Osteocyte (in vitro differentiated cells): ENCODE measurements at places on chromosomes 16 and 17.

DNA sequence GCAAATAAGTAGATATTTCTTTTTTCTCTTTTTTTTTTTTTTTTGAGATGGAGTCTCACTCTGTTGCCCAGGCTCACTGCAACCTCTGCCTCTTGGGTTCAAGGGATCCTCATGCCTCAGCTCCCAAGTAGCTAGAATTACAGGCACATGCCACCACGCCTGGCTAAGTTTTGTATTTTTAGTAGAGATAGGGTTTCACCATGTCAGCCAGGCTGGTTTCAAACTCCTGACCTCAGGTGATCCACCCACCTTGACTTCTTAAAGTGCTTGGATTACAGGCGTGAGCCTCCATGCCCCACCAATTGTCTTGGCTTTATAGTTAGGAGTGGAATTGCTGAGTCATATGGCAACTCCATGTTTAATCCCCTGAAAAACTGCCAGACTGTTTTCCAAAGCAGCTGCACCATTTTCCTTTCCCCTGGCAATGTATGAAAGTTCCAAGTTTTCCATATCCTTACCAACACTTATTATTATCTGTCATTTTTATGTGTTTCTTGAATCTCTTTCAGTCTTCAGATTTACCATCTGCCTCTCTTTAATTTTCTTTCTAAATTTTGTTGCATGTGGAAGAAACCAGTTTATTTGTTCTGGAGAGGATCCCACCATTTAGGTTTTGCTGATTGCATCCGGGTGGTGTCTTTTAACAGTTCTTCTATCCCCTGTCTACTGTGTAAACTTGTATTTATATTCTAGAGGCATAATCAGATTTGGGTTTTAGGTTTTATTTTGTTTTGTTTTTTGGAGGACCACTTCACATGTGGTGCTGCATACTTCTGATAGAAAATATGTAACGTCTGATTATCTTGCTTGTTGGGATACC lies 9.9 kb upstream of the CES3 start:
- no peak for DNase-seq

DNA sequence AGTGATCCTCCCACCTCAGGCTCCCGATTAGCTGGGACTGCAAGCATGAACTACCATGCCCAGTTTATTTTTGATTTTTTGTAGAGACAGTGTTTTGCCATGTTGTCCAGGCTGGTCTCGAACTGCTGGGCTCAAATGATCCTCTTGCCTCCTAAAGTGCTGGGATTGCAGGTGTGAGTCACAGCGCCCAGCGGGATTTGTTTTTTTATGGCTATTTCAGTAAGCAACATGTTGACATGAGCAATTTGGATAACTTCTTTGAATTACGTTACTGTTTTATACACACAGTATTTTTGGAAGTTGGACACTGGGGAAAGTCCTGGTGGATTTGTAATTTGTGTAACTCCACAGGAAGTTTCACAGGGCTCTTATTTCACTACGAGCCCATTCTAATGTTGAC lies 18.5 kb upstream of the RHOT1 start:
- DNase-seq = no peak

DNA sequence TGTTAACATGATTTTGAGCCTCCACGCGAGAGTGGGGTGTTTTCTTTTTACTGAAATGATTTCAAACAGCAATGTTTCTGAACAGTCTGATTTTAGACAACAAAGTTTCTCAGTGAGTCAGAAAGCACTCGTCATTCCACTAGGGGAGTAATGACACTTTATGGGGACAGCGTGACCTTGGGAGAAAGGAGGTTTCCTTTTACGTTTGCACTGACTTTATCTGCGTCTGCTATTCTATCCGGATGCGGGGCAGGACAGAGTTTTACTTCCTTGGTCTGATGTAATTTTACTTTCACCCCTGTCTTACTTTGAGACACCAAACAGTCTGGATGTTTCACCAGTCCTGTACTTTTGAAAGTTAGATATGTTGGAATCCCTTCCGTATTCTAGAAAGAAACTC lies 20.7 kb downstream of the SLC47A1 start:
- DNase-seq = no peak

DNA sequence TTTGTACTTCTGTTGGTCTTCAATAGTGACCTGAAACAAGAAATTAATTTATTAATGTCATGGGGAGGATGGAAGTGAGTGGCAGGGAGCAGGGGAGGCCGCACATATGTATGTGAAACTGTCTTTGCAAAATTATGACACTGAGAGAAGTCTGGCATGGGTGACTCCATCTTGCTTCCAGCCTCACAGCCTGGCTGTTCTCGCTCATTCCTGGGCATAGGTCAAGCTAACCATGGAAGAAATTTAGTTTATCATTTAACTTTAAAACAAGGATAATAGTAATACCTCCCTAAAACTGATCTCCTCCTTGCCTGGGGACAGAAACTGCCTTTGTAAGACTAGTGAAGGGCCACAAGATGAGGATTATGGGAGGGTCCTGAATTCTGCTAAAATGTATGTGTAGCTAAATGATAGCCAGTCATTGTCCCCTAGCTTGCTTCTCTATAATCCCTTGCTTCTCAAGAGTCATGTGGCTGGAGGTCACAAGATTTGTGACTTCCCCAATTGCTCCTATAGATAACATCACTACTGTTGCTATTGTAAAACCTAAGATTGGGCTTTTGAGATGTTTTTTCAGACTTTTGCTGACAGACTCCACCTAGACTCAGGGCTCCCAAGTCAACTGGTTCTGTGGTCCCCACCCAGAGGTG lies 126.0 kb downstream of the HS3ST3A1 start:
- DNase-seq = no peak

- DNase-seq = no peak
Observed at GRCh38 chr17:72423286-72423589, 302.4 kb downstream of the SOX9 start.

DNA sequence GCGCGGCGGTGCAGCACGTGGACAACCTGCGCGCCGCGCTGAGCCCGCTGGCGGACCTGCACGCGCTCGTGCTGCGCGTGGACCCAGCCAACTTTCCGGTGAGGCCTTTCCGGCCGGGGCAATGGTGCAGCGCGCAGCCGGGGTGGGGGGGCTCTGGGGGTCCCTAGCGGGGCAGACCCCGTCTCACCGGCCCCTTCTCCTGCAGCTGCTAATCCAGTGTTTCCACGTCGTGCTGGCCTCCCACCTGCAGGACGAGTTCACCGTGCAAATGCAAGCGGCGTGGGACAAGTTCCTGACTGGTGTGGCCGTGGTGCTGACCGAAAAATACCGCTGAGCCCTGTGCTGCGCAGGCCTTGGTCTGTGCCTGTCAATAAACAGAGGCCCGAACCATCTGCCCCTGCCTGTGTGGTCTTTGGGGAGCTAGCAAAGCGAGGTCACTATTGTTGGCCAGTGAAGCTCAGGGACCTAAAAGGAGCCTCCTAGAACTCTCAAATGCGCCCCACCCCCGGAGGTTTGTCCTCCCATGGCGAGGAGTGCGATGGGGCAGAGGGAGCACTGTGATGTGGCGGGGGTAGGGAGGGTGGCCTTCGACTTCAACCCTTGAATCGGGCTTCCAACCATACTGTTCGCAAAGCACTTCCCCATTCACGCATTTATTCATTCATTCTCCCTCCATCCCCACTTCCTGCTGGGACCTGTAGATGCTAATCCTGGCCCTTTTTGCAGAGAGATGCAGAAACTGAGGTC lies 770 bp downstream of the HBM start:
- DNase-seq = no peak

GRCh38 chr16:50316102-50316847 lies 49.9 kb downstream of the ADCY7 start:
- DNase-seq = no peak
